Body of pancreas (tissue), 4 donors: ENCODE measurements at places on chromosomes 5 and 9. TPM values are rescaled to one million over a fixed set of nuclear protein-coding genes. Genes with fewer than 3 reads are reported as not detected.

- peak; percentile 54 for DNase-seq
Observed at GRCh38 chr9:91727316-91727861, 222.6 kb downstream of the ROR2 start.

- DNase-seq = no peak
Observed at GRCh38 chr5:2891781-2892180, 140.3 kb upstream of the IRX2 start.

GRCh38 chr9:120713257-120714087 is 798 bp downstream of the MEGF9 start:
- peak; percentile 40 for DNase-seq

The CFAP77 gene
- total RNA-seq = not detected

The SHISAL2B gene
- total RNA-seq = 9.9 TPM

DNA sequence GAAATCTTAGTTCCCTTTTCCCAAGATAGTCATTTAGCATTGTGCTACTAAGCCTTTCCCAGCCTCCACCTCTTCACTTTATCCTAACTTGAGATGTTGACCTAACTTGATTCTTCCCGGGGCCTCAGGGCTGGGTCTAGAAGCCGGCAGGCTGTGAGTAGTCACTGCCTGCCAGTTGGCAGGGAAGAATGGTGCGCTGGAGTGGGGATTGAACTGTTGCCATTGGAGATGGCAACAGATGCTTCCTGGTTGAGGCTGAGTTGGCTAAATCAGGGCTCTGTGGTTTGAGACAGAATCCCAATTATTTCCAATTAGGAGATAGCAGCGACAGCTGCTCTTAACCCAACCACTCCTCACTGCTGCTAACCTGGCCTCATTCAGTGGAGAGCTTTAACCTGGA is 343.1 kb downstream of the BRINP1 start:
- no peak for DNase-seq
